ENCODE measurements at places on chromosomes 1 and 21. TPM values are rescaled to one million over a fixed set of nuclear protein-coding genes. Genes with fewer than 3 reads are reported as not detected.
A peak's percentile ranks its signal among the peaks of the same experiment; 100 is the strongest.

- peak; percentile 99 for DNase-seq
Observed at GRCh38 chr1:153566414-153567371, 1.0 kb upstream of the S100A2 start.

GRCh38 chr1:236143104-236143948 is 987 bp downstream of the GPR137B start:
- DNase-seq: no peak

GRCh38 chr1:64630611-64631010 is 114.3 kb upstream of the RAVER2 start:
- no peak for DNase-seq

GRCh38 chr1:150168960-150169601 is 19.4 kb downstream of the PLEKHO1 start:
- peak; percentile 59 for DNase-seq

DNA sequence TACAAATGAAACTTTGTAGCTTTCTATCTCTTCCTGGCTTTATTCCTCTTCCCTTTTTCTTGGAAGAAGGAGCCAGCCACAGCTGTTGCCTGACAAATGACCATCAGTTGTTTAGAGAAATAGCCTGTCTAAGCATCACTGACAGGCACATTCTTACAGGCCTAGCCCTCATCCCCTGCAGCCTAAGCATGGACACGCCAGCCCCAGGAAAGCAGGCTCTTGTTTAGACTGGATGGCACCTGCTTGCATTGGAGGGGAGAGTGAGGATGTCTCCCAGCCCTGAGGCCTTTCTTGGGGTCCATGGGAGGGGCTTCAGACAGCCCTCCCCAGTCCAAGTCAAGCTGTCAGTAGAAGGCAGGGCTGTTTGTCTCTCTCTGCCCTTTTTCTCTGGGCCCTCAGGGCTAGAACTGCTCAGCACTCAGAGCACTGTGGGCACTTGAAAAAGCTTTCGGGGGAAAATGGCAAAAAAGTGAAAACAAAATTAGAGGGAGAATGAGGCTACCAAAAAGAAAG is 282.5 kb upstream of the PLXNA2 start:
- no peak for DNase-seq

DNA sequence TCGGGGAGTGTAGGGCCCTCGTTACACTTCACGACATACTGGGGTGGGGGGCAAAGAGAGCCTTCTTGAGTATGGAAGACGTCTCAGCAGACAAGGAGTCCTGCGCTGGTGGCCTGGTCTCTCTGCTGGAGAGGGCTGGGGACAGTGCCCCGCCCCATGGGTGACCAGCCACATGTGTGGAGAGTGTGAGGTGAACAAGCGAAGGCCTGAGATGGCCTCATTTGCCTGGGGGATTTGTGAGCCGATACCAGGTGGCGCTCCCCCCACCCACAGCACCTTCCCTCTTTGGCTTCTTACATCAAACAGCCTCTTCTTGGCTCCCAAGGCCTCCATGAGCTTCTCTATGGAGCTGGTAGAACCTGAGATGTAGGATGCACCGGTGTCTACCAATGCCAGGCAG is 4.0 kb upstream of the ETNK2 start:
- DNase-seq: no peak

DNA sequence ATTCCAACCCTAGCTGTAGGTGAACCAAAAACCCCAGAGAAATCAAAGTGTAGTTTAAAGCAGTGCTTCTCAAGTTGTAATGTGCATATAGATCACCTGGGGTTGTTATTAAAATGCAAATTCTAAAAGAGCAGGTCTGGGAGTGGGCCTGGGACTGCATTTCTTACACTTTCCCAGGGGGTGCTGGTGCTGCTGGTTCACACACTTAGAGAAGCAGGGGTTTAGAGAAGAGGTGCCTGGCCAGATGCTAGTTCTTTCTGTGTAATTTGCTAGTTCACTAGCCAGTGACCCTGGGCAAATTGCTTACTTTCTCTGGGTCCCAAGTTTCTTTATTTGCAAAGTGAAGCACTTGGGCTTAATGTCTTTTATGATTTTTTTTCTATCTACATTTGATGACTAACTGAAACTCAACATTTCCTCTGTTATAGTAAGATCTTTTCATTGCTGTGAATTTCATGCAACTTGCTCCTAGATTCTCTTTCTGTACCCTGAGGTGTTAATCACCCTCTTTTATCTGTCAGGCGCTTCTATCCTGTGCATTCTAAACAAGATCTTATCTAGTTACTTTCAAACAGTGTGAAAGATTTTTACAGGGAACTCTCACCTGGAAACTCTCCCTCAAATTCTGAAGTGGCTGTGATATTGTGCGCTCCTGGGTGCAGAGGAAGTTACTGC is 141.9 kb upstream of the UBE2U start:
- no peak for DNase-seq

DNA sequence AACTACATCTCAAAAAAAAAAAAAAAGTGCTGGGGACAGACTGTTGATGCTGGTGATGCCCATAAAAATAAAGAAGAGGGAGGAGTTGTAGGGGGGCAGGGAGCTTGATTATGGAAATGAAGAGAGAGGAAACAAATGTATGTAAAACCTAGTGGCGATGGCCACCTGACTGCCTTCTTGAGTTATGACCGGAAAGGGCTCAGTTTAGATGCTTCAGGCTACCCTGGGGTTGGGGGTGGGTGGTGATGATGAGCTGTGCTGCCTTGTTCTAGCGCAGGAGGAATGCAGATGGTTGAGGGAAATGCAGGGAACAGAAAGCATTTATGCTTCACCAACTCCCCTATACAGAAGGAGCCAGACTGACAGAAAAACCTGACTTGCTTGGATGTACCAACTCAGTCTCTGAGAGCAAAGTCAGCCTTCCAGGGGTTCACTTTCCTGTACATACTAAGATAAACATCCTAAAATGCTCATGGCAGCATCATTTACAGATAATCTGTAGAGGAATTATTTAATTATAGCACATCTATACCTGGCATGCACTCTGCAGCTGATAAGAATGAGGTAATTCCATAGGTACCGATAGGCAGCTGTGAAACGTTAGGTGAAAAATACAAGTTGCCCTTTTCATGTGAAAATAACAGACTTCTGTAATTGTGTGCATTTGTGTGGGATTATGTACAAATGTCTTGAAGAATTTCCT is 8.0 kb upstream of the BCAR3 start:
- DNase-seq: no peak

DNA sequence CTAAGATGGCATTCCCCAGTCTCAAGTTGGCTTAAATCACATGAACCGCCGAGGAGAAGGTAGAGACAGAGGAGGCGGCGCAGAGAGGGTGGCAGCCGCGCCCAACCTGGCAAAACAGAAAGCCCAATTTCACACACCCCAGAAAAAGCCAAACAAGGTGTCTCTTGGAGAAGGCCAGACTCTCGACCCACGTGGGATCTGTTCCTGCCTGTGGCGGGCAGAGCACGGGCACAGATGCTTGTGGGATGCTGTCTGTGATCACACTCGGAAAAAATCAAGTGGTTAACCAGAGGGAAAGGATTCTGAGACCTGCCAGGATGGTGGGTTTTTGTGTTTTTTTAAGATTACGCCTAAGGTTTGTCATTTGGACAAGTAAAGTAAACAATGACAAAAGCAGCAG is 80.7 kb downstream of the MRPL37 start:
- DNase-seq: no peak

DNA sequence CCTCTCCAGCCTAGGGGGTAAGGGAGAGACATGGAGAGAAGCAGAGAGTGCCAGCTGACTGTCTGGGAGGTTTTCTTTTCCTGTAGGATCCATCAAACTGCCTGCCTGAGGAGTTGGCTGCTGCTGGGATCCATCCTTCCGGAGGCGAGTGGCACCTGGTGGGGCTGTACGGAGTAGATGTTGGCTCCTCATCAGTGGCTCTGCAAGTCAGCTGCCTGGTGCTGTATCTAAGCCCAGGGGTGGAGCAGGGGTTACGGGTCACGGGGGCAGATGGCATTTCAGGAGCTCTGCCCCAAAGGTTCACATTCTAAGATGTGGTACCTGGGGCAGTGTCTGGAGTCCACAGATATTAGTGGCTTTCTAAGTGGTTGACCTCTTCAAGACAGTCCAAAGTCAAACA is 128.0 kb downstream of the ACTL8 start:
- DNase-seq: no peak

DNA sequence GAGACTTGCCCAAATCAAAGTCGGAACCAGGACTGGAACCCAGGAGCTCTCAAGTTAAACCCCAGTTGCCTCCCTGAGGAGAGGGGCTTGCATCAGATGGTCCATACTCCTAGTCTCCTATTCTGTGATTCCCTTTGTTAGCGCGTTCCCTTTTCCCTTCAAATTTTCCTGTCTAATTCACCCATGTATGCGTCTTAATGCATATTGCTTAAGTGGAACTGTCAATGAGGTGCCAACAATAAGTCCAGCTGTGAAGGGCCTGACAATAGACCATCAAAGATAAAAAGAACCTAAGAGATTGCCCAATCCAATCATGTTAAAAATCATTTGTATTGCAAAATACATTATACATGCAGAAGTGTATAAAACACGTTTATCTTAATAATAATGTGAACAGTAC is 634 bp upstream of the SPATA6 start:
- no peak for DNase-seq

GRCh38 chr1:17973694-17974093 is 133.9 kb upstream of the IGSF21 start:
- no peak for DNase-seq

GRCh38 chr1:21117597-21118001 is 59.1 kb downstream of the EIF4G3 start:
- no peak for DNase-seq

DNA sequence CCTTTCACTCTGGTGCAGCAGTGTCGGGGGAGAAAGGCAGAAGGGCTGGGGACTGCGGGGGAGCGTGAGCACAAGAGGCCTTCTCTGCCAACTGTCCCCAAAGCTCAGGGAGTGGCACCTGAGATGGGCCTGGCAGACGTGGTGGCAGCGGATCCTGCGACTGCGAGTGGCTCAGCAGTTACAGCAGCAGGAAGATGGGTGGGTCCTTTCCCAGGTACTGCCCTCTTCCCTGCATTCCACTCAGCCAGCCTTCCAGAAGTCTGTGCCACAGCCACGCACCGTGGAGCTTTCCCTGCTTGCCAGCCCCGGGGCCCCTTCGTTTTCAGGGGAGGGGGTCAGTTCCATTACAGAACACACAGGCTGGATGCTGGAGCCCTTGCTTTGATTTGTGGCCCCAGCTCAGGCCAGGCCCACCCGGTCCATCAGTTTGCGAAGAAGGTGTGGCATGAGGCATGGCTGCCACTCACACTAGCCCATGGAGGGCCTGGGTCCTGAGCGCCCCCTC is 17.2 kb downstream of the MTHFR start:
- no peak for DNase-seq

The KIF14 gene
- 17.3 TPM for total RNA-seq

The MAN1C1 gene
- not detected for total RNA-seq

The NPPB gene
- total RNA-seq: not detected

The MRAP gene
- total RNA-seq: not detected
